ENCODE measurements at places on chromosomes 16 and 17.

DNA sequence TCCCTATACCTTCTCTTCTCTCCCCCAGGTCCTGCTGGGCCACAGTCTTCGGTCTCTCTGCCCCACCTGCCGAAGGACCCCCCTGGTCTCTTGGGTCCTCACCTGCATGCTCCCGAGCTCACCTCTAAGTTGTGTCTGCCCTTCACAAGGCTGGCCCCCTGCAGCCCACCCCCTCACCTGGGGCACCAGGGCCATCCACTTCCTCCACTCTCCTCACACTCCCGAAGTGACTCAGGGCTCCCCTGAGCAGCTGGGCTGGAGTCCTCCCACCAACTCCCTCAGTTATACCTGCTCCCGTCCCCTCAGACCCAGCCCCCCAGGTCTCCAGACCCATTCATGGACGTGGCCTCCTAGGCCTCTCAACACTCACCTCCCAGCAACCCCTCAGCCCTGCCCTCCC lies 822.0 kb downstream of the KCNJ18 start:
- DNase-seq = no peak

DNA sequence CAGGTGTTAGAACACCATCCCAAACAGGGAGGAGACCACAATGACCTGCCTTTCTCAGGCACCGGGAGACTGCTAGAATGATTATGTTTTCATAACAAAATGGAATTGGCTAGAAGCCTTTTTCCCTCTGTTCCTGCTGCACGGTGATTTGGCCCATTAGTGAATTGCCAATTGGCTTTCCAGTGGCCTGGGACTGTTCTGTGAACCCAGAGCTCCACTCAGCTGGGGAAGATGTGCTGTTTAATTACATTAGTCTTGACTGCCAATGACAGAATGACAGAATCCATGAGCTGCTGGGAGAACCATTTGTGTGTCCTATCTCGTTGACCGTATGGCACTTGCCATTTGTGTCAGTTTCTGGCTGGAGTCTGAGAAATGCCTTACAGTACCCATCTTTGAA lies 242.9 kb downstream of the CDH11 start:
- no peak for DNase-seq

- no peak for DNase-seq
These were observed 35.7 kb downstream of the PECAM1 start for GRCh38 chr17:64354824-64355535.

DNA sequence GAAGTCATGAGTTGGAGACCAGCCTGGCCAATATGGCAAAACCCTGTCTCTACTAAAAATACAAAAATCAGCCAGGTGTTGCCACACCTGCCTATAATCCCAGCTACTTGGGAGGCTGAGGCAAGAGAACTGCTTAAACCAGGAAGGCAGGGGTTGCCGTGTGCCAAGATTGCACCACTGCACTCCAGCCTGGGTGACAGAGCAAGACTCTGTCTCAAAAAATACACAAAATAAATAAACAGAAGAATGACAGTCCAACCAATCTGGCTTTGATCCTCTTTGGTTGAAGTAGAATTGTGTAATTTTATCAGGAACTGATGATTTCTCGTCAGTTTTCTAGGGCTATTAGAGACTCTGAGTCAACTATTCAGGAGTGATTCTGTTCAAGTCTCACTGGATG lies 79.4 kb downstream of the SLC5A11 start:
- DNase-seq = no peak

- peak; percentile 45 for DNase-seq
These were observed 9.4 kb downstream of the C16orf89 start for GRCh38 chr16:5056352-5056751.

GRCh38 chr16:86640265-86640843 lies 62.0 kb downstream of the FOXL1 start:
- no peak for DNase-seq

DNA sequence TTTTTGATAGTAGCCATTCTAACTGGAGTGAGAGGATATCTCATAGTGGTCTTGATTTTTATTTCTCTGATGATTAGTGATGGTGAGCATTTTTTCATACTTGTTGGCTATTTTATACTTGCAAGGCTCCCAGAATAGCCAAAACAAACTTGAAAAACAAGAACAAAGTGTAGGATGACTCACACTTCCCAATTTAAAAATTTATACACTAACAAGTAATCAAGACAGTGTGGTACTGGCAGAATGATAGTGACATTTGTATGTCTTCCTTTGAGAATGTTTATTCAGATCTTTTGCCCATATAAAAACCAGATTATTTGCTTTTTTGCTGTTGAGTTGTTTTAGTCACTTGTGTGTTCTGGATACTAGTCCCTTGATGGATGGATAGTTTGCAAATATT lies 17.8 kb downstream of the SPECC1 start:
- DNase-seq = no peak

DNA sequence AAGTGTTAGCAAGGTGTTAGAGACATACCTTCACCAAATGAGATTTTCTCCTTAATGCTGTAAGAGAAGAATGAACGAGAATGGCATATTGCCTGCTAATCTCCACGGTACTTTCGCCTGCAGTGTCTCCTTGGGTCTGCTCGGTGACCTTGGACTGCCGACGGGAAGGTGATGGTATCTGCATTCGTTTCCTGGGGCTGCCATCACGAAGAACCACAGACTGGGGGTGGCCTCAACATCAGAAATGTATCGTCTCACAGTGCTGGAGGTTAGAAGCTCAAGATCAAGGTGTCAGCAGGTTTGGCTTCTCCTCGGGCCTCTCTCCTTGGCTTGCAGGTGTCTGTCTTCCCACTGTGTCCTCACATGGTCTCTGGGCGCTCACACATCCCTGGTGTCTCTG lies 86.3 kb upstream of the TNRC6C start:
- peak; percentile 43 for DNase-seq

- no peak for DNase-seq
These were observed 479.9 kb upstream of the EEF2KMT start for GRCh38 chr16:5577463-5577862.

DNA sequence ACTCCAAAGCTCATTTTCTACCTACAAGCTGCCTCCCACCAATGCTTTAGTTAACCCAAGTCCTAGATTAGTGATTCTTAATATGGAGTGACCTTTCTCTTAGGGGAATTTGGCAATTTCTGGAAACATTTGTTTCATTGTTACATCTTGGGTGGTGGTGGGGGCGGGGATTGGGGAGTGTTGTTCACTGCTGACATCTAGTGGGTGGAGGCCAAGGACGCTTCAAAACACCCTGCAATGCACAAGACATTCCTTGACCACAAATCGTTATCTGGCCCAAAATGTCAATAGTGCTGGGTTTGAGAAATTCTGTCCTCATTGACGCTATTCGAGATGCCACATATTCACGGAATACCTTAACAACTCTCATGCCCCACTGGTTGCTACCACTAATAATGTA lies 282.9 kb downstream of the RBFOX1 start:
- no peak for DNase-seq

GRCh38 chr16:67187175-67187890 lies 2.6 kb downstream of the EXOC3L1 start:
- DNase-seq = no peak

DNA sequence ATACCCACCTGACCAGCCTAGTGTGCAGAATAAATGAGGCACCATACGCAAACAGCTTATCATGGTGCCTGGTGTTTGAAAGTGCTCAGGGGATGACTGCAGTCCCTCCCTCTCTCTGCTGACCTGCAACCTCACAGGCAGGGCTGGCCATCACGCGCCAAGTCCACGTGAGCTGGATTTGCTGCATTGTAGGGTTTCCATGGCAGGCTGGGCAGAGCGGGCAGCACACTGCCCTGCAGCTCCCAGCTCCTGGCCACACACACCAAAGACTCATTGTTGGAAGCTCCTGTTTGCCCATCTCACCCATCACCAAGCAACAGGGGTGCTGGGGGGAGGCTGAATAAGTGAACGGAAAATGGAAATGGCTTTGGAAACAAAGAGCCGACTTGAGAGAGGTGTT lies 81.8 kb downstream of the IRX3 start:
- no peak for DNase-seq

DNA sequence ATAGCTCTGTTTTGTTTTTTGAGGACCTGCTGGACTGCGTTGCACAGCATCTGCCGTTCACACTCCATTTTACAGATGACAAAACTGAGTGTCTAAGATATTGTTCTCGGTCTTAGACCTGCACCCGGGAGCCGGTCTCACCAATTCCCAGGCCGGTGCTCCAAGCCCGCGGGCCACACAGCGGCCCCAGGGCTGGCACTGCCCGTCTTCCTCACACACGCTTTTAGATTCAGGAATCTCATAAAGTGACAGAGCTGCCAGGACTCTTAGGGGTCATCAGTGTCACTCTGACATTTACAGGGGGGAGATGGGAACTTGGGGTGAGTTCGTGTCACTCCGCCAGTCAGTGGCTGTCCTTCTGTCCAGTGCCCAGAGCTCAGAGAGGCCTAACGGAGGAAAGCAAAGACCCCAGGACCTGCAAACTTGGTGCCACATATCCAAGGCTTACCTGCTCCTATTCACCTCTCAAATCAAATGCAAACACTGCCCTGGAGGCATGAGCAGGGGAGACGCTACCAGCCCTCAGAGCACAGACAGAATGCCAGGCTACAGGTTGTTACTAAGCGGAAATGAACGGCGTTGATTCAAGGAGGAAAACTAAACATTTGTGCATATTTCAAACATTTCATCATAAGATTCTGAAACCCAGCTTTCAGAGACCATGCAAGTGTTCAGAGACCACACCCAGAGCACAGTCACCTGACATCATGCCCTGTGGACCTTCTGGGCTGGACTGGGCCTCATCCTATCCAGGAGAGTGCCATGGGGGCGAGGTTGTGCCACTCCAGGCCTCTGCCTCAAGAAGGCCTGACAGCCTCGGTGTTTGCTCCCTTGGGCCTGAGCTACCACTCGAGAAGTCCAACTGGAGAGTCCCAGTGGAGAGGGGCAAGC lies 29.5 kb downstream of the TNFRSF13B start:
- no peak for DNase-seq

GRCh38 chr17:42281571-42282096 lies 5.4 kb upstream of the STAT5B start:
- no peak for DNase-seq

DNA sequence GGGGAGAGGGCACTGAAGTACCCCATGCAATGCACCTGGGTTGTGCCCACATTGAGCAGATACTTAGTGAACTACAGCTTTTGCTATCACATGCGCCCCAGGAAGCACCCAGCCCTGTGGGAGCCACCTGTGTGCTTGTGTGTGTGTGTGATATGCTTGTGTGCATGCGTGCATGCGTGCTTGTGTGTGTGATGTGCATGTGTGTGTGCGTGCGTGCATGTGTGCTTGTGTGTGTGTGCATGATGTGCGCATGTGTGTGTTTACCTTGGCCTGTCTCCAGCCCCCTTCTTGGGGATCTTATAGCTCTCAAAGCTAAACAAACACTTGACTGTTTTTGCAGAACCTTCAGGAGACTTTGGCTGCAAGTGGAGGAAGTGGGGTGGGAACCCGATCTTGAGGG lies 841 bp downstream of the C16orf89 start:
- no peak for DNase-seq

DNA sequence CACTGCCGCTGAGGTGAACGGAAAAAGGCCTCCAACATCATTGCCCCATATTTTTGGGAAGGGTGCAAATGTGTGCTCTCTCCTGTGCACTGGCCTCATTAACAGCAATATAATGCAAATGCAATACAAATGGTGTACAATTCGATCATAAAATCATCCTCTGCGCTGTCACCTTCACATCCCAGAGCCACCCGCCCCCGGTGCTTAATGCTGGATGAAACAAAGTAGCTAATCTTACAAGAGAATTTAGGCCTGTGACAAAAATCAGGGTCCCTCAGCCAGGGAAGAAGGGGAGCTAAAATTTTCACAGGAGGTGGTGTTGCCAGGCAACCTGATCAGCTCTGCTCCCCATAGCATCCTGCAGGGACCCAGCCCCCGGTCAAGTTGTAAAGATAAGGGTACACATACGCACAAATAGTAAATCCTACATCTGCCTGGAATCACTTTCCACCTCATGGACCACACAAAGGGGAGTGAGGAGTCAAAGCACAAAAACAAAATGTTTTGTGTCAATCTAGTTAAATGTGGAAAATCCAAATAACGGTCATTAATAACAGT lies 3.0 kb downstream of the TBC1D16 start:
- no peak for DNase-seq

DNA sequence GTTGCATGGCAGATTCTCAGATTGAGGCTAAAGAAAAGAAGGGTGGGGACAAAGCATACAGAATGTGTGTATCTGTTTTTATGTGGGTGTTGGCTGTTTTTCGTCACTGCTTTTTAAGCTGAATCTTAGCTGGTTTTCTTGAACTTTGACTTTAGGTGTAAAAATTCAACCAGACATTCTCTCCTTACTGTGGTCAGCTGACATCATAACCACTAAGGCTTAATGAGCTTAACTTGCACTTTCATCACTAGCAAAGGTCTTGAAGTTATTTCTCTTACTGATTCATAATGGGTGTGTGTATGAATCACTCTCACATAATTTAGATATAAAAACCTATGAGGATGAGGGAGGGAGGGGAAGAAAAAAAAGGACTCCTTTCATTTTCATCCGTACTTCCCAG lies 4.0 kb upstream of the CDC6 start:
- DNase-seq = no peak

- peak; percentile 8 for DNase-seq
These were observed 28.8 kb upstream of the ST6GALNAC1 start for GRCh38 chr17:76672270-76672851.

DNA sequence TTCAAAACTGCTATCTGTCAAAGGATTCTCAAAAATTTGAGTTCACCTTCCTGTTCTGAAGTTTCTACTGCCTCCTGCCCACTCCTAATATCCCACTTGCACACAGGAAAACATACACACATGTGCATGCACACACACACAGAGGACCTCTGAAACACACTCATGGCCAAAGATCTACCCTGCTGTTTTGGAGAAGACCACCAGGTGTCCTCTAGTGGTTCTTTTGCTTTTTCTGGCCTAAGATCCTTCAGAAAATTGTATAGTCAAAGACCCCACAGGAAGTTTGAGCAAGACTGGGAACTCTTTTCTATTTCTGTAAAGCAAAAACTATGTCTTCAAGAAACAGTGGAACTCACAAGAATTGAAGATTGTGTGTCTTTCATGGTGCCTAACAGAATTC lies 90.2 kb downstream of the CDH8 start:
- no peak for DNase-seq

DNA sequence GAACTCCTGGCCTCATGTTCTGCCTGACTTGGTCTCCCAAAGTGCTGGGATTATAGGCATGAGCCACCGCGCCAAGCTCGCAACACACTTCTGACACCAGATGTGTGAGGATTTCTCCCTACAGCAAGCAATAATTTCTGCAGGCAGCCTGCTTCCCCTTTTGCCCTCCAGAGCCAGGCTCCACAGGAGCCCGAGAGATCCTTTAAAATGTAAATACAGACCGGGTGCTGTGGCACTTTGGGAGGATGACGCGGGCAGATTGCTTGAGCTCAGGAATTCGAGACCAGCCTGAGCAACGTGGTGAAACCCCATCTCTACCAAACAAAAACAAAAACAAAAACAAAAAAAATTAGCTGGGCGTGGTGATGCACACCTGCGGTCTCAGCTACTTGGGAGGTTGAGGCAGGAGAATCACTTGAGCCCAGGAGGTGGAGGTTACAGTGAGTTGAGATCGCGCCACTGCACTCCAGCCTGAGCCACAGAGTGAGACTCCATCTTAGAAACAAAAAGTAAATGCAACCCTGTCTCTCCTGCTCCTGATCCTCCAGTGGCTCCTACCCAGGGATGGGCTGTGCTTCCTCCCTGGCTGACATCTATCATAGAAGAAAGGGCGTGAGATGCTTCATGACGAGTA lies 14.7 kb downstream of the C16orf96 start:
- no peak for DNase-seq

- DNase-seq = no peak
These were observed 4.9 kb downstream of the ALOX15 start for GRCh38 chr17:4636474-4637100.
